Body of pancreas (tissue), 4 donors: ENCODE measurements at places on chromosomes 2 and 18. TPM values are rescaled to one million over a fixed set of nuclear protein-coding genes. Genes with fewer than 3 reads are reported as not detected.

DNA sequence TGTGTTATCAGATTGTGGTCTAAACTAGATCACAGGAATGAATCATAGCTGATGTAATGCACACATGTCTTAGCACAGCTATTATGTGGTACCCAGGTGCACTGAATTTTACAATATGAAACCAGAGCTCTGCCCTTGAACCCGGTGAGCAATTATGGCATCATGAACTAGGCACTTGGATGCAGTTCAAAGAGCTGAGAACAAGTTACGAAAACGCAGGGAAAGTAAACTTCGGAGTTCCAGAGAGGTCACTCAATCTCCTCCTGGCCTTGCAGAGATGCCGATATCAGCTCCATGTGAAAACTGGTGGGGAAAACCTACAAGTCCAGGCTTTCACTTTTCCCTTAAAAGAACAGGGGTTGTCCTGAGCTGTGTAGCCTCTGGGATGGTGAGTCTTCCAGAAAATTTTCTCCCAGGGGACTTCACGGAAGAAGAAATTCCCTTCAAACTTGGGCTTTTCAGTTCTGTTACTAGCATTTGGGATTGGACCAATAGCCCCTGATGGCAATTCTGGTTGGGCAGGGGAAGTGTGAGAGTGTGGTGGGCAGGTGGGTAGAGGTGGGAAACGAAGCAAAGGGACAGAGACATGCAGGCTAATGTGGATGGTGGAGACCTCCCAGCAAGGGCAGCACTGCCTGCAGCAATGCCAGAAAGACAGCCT lies 71.1 kb upstream of the SH3BP4 start:
- peak; percentile 71 for DNase-seq

DNA sequence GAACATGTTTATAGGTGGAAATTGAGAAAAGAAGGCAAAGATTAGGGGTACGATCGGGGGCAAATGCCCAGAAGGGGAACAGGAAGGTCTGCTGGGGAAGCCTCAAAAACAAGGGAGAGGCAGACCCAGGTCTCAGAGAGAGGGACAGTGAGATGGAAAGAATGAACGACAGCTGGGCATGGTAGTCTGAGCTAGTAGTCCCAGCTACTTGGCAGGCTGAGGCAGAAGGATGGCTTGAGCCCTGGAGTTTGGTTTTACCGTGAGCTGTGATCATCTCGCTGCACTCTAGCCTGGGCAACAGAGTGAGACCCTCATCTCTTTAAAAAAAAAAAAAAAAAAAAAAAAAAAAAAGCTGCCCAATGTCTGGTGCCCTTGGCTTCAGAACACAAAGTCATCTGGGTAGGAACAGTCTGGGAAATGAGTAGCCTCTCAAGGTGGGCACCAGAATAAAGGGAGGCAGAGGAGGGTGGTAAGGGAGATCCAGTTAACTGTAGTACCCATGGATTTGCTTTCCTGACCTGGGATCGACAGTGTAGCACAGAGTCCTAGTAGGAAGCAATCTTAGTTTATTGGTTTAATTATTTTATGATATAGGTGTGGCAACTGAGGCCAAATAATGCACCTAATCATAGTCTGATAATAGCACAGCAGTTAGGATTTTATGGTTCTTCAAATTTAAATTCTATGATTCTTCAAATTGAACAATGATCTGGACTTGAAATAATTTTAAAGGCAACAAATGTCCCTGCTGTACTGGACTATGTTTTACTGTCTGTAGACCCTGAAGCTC lies 3.5 kb downstream of the RRM2 start:
- DNase-seq: no peak

Gene ANKRD62
- 14.2 TPM for total RNA-seq

DNA sequence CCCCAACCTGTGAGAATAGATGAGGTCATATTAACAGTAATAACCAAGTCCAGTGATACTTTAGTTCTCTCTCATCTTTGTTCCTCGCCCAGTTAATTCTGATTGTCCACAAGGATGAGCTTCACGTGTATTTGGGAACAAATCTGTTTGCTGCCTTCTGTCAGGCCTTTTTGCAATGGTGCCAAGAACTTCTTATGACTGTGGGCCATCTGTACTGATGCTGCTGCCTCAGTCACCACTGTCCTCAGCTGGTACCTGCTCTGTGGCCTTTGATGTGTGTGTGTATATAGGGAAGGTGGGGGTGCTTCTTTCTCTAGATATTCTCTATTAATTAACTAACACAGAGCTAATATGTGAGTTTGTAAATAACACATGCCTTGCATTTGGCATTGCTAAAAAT lies 392.9 kb downstream of the TGIF1 start:
- no peak for DNase-seq

DNA sequence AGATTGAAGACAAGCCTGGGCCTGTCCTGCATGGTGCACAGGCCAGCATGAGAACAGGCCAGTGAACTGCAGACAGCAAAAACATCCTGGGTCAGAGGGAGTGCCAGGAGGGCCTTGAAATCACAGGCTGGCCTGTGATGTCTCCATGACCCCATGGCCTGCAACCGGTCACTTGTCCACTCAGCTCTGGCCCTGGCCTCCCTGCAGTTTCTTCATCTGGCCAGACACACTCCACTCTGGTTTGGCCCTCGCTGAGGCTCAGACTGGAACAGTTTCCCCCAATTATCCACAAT lies 12.6 kb downstream of the CYRIA start:
- DNase-seq: no peak

GRCh38 chr2:104290566-104290891 lies 563.4 kb upstream of the POU3F3 start:
- DNase-seq: no peak

- DNase-seq: no peak
Measured at GRCh38 chr18:48202350-48203260, 206.6 kb downstream of the ZBTB7C start.

Gene PGAP1
- 15.2 TPM for total RNA-seq

Gene CDKL4
- total RNA-seq: 0.52 TPM

Gene ERLEC1
- 43.8 TPM for total RNA-seq

- DNase-seq: no peak
Measured at GRCh38 chr2:21643180-21643579, 519.4 kb downstream of the TDRD15 start.

Gene REG3G
- total RNA-seq: 171 TPM

- DNase-seq: no peak
Measured at GRCh38 chr2:166468124-166469024, 25.7 kb downstream of the SCN7A start.

- peak; percentile 81 for DNase-seq
Measured at GRCh38 chr2:36380624-36381481, 25.3 kb downstream of the CRIM1 start.

GRCh38 chr2:189521699-189522434 lies 58.7 kb downstream of the SLC40A1 start:
- no peak for DNase-seq

GRCh38 chr2:134134313-134134706 lies 119.6 kb upstream of the MGAT5 start:
- DNase-seq: no peak

Gene SERPINB10
- not detected for total RNA-seq

Gene SH3YL1
- total RNA-seq: 162 TPM
